ENCODE measurements at places on chromosomes 12 and 14.

DNA sequence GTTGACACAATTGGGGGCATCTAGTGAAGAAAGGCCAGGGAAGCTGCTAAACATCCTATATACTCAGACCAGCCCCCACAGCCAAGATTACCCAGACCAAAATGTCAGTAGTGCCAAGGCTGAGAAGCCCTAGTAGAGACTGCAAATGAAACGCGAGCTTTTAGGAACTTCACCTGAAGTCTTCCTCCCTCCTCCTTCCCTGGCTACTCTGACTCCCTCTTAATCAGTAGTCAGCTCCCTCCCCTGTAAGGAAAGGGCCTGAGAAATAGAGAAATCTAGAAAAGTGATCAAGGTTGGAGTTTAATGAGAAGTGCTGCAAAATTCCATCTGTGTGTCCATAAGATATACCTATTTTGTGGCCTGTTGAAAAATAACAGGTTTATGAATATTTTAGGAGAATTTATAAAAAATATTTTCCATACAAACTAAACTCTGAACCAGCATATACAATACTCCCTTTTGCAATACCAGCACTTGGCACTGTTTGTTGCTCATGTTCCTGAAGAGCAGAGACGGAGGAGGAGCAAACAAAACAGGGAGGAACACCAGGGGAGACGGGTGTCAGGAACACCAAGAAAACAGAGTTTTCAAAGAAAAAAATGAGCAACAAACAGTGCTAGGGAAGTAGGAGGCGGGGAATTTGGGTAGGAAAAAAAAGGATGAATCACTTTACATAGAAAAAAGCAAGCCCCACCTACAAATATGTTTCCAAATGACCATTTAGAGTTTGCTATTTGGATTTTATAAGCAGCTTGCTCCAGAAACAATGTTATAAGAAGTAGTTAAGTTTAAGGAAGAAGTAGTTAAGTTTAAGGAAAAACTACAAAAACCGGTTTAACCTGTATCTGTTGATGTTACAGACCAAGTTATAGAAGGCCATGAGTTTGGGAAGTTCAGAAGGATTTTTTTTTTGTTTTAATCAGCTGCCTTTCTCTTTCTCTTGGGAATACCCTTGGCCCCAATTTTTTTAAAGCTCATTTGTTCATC is 282.1 kb upstream of the GRIP1 start:
- no peak for DNase-seq

GRCh38 chr14:61280092-61280525 is 1.0 kb downstream of the TMEM30B start:
- peak; percentile 53 for DNase-seq

DNA sequence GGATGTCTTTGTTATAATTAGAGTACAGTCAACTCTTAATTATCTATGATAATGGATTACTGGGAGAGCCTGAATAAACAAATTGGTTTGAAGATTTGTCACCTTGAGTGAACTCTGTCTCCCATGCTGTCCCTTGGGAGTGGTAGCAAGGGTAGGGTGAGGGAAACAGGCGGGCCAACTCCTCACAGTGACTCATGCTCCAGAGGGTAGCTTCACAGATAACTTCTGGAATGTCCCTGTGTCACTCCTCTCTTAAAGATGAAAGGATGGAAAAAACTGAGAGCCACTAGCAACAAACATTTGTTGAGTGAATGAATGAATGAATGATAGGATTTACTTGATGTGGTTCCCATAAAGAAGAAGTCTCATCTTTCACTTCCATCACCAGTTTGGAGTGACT is 53.5 kb downstream of the RASSF9 start:
- no peak for DNase-seq

DNA sequence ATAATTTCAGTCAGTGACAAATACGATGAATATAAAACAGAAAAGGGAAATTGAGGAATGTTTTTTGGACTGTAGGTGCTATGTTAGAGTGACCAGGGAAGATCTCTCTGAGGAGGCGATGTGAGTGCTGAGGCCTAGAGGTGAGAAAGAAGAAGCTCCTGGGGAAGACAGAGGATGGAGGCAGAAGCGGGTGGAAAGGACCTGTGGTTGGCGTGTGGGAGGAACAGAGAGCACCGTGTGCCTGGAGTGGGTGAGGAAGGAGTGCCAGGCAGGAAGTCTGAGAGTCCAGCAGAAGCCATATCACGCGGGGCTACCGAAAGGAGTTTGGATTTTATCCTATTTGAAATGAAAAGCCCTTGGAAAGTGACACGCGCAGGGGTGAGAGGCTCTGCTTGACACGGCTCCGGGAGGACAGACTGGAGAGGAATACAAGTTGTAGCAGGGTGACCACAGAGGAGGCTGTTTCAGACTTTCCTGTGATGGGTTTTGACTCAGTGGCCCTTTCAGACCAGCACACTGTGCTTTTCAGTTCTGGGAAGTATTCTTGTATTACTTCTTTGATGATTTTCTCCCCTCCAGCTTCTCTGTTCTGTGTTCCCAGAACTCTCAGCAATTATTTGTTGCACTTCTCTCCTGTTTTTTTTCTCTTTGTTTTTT is 96.9 kb downstream of the VRK1 start:
- no peak for DNase-seq

- no peak for DNase-seq
Measured at GRCh38 chr14:101082036-101082435, 178.5 kb upstream of the RTL1 start.

- DNase-seq: no peak
Measured at GRCh38 chr12:78457938-78458337, 406.6 kb upstream of the SYT1 start.

DNA sequence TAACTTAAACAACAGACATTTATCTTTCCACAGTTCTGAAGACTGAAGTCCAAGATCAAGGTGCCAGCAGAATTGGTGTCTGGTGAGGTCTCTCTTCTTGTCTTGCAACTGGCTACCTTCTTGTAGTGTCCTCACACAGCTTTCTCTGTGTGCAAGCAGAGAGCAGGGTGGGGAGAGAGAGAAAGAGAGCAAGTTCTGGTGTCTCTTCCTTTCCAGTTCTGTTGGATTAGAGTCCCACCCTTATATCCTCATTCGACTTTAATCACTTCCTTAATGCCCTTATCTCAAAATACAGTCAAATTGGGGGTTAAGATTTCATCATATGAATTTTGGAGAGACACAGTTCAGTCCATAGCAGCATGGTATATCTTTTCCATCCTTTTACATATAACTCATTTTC is 40.8 kb downstream of the DYRK2 start:
- DNase-seq: no peak

DNA sequence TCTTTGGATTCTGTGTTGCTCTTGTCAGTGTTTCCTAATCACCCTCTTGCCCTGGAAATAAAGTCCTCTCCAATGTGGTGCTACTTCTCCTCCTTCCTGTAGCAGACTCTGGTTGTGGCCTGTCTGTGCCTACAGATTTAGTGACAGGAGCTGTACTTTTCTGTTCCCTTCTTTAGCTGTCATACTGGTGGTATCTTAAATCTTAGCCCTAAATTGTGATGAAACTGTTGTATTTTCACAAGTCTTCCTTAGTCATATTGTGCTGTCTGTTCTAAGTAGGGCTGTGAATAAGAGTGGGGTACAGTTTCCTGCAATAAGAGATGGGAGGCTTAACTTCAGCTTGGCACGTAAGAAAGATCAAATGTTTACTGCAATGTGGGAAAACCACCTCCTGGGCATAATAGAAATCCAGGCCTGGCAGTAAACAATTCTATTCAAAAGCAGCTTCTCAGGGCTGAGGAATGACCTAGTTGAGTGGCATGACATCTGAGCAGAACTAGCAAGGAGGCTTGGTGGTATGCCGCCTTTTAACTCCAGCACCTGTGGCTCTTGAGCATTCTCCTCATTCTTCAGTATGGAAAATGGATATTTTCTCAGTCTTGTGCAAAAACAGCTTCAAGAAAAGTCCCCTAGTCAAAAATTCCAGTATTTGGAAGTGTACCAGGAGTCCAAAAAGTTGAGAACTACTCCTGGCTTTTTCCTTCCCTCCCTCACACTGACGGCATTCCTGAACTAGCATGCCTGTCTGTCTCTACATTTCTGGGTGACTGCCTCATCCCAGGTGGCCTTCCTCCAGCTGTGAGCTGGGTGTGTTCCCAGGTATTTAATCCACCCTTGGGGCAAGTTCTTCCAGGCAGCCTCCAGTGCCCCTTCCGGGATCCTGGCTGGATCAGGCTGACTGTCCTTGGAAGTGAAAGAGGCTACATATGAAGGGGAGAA is 19.5 kb downstream of the ANO6 start:
- no peak for DNase-seq

DNA sequence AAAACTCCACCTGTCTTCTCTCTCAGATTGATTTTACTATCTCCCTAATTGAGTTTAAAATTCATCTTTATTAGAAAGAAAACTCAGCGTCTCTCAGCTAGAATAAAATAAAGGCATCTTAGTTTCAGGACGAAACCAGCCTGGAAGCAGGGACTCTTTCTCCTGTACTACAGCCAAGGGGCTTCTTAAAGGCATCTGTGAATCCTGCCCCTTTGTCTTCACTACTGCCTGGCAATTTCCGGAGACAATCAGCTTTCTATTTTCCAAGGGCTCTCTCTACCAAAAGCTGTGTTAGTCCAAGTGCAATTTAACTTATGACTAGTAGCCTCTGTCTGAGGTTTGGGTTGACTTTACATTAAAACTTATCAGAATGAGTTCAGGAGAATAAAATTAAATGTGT is 623.3 kb upstream of the FOXG1 start:
- no peak for DNase-seq

- DNase-seq: no peak
Measured at GRCh38 chr12:55831447-55831815, 2.0 kb upstream of the DNAJC14 start.

GRCh38 chr14:51360592-51360991 is 120.5 kb downstream of the TMX1 start:
- no peak for DNase-seq

DNA sequence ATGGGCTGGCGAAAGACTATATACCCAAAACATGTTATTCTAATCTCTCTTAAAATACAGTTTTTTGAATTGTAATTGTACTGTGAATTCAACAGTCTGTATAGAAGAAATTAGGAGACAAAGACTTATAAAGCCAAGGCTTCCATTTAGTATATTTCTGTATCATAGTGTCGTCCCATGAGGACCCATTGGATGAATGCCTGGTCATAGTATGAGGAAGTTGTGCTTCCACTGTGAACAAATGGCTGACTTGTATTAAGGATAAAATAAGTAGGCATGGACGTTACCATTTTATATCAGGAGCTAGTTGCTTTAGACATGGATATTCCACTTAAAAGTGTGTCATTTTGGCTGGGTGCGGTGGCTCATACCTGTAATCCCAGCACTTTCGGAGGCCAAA is 55.9 kb upstream of the NAV3 start:
- no peak for DNase-seq

DNA sequence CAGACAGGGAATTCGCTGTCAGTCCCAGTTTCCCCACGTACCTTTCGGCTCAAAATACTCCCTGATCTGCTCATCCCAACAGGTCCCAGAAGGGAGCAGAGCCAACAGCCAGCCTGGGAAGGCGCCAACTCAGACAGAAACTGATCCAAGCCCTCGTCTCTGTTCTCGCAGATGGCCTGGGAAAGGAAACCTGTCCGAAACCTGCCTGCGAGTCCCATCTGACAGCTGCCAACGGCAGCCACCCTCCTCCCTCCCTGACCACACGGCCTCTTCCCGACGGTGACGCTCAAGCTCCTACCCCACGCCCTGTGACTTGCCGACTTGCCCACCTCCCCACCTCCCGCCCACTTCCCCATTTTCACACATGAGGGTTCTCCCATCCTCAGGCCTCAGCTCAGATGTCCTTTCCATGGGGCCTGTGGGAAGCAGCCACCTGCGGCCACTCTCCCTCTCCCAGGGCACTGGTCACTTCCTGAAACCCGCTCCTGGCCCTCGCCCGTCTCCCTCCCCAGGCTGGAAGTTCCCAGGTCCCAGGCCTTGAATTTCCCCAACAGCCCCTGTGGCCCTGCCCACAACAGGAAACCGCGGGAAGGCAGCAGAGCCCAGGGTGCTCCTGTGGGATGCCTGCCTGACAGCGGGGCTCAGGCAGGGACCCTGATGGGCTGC is 60.9 kb upstream of the FBRSL1 start:
- no peak for DNase-seq

GRCh38 chr12:130876758-130877157 is 4.9 kb downstream of the RAN start:
- no peak for DNase-seq

GRCh38 chr12:22340143-22340542 is 5.6 kb upstream of the ST8SIA1 start:
- no peak for DNase-seq
